ENCODE measurements at places on chromosomes 5 and 9. TPM values are rescaled to one million over a fixed set of nuclear protein-coding genes. Genes with fewer than 3 reads are reported as not detected.

The DDX4 gene
- total RNA-seq = not detected

GRCh38 chr9:130780865-130781504 lies 54.1 kb upstream of the ABL1 start:
- H3K27me3 ChIP-seq = no peaks in the 10 kb centered on the region
- no peak overlapping the region for H3K4me3 ChIP-seq
- no peak for DNase-seq
- H3K36me3 ChIP-seq = no peaks in the 10 kb centered on the region
- H3K4me1 ChIP-seq = peaks cover 15% of the 10 kb centered on the region
- no peak overlapping the region for H3K27ac ChIP-seq

DNA sequence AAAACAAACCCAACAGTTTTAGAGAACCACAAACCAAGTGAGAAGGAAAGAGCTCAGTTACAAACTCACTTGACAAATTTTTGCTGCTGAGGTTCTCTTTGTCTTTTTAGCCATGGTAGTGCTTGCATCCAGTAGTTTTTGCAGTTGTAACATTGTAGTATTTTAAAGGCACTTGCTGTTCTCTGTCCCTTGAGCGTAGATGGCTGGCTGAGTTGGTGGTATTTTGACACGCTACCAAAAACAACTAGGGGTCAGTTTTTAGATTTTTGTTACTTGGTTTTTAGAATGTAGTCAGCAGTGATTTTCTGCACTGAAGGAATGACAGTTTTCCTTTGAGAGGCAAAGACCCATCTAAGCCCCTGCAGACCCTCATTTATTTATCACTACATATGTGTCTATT lies 58.0 kb downstream of the TLE4 start:
- DNase-seq = no peak
- peak overlapping the region; percentile 59 for H3K27ac ChIP-seq
- H3K4me3 ChIP-seq = peak overlapping the region; percentile 54
- H3K27me3 ChIP-seq = no peaks in the 10 kb centered on the region

DNA sequence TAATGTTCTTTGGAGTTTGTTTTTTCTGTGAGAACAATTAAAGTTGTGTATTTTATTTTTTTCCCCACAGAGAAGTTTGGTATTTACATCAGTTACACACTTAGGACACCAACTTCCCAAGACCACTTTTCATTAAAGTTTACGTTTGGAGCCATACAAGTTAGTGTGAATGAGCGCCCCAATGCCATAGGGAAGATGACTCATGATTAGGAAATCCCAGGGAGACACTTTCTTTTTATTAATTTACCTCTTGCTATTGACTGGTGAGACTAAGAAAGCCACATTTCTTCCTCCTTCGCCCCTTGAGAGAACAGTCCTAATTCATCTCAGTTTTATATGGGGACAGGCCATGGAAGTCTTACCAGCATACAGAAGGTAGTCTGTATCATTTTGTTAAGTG lies 57.1 kb downstream of the EDIL3 start:
- no peak overlapping the region for H3K27ac ChIP-seq
- DNase-seq = no peak
- H3K27me3 ChIP-seq = no peaks in the 10 kb centered on the region
- no peak overlapping the region for H3K4me3 ChIP-seq

DNA sequence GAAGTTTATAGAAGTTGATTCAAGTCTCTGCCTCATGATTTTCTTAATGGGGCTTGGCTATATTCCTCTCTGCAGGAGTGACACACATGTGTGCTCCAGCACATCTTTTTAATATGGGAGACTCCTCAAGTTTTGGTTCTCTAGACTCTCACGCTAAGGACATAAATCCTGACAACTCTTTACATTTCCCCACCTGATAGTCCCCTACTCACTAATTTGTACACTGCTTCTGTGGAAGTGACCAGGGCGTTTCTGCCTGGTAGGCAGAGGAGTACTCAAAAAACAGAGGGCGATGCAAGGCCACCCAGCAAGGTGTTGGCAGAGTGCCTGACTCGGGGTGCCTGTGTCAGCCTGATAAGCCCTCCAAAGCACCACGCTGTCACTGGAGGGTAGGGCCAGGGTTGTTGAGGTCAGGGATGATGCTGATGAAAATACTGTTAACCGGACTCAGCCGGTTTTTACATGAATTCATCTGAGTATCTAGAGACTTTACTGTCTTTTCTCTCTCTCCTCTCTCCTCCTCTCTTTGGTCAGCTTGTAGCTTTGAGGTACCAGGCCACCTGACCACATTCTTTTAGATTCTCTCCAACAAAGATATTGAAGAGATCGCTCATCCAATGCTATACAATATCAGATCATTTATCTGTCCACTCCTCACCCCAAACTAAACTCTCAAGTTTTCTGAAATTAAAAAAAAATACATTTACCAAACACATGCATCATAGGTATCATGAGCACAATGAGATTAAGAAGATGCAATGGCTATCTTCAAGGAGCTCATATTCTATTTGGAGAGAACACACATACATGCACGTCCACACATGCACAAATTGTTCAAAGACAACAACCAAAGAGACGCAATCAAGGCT lies 205.2 kb downstream of the PIK3R1 start:
- no peak overlapping the region for H3K4me3 ChIP-seq
- DNase-seq = no peak
- no peaks in the 10 kb centered on the region for H3K36me3 ChIP-seq

The JADE2 gene
- total RNA-seq = 70.8 TPM

- H3K27me3 ChIP-seq = no peaks in the 10 kb centered on the region
- H3K4me3 ChIP-seq = no peak overlapping the region
- H3K27ac ChIP-seq = no peak overlapping the region
- H3K4me1 ChIP-seq = peaks cover 6% of the 10 kb centered on the region
Measured at GRCh38 chr5:140182075-140182711, 7.2 kb downstream of the CYSTM1 start.

The TLX3 gene
- total RNA-seq = not detected

The PIP5KL1 gene
- total RNA-seq = 3.7 TPM

GRCh38 chr5:6177926-6178325 lies 200.4 kb downstream of the MED10 start:
- H3K27me3 ChIP-seq = peaks cover 2% of the 10 kb centered on the region
- no peaks in the 10 kb centered on the region for H3K36me3 ChIP-seq
- DNase-seq = no peak
- H3K4me1 ChIP-seq = no peaks in the 10 kb centered on the region
- no peak overlapping the region for H3K4me3 ChIP-seq

DNA sequence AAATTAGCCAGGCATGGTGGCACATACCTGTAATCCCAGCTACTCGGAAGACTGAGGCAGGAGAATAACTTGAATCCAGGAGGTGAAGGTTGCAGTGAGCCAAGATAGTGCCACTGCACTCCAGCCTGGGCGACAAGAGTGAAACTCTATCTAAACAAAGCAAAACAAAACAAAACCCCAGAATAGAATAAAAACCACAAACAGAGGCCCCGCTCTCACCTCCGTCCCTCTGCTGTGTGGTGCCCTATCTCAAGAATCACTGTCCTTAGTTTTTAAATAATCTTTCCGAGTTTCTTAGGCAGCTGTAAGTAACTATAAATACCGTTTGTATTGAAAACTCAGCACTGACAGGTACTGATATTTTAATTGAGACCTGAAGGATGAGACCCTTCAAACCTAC lies 42.7 kb upstream of the IER5L start:
- peaks cover 36% of the 10 kb centered on the region for H3K4me1 ChIP-seq
- no peaks in the 10 kb centered on the region for H3K27me3 ChIP-seq
- H3K36me3 ChIP-seq = no peaks in the 10 kb centered on the region
- DNase-seq = peak; percentile 35
- peak overlapping the region; percentile 24 for H3K4me3 ChIP-seq

DNA sequence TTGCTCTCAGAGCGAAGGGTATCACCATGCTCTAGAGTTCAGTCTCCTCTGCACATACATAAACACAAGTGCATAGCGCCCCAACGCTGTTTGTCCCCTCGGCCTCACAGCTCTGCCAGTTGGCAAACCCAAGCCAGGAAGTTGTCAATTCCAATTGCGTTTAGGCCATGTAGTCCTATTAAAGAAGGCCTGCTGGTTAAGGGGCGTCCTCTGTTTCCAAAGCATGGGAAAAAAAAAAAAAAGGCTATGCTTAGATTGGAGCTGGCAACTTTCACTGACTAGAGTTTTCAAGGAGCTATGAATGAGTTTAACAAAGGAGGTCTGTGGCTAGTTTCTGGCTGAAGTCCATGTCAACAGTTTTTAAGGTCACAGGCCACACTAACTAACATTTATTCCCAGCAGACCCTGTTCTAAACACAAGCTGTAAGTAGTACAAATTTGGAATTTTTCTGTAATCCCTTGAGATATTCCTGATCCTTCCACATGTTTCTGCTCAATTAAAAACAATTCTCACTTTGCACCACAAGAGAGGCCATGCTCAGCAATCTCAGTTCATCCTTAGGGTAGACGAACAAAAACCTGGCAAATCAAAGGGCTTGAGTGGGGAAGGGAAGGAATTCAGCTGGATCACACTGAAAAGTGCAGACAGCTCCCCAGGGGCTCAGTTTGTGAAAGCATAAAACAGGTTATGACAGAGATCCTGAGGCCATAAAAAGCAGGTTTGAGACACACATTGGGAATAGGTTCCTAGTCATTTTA lies 187.7 kb downstream of the DENND1A start:
- no peaks in the 10 kb centered on the region for H3K27me3 ChIP-seq
- no peak for DNase-seq
- H3K4me3 ChIP-seq = no peak overlapping the region
- H3K4me1 ChIP-seq = no peaks in the 10 kb centered on the region
- no peaks in the 10 kb centered on the region for H3K36me3 ChIP-seq
- H3K27ac ChIP-seq = no peak overlapping the region

The FUT7 gene
- 10.0 TPM for total RNA-seq

- H3K36me3 ChIP-seq = no peaks in the 10 kb centered on the region
- no peaks in the 10 kb centered on the region for H3K4me1 ChIP-seq
- no peak for DNase-seq
- H3K27ac ChIP-seq = no peak overlapping the region
- H3K27me3 ChIP-seq = peaks cover 23% of the 10 kb centered on the region
- no peak overlapping the region for H3K4me3 ChIP-seq
Measured at GRCh38 chr5:99059685-99060084, 130.9 kb upstream of the CHD1 start.

- H3K27ac ChIP-seq = no peak overlapping the region
- no peaks in the 10 kb centered on the region for H3K36me3 ChIP-seq
- H3K4me3 ChIP-seq = no peak overlapping the region
- no peaks in the 10 kb centered on the region for H3K27me3 ChIP-seq
- H3K4me1 ChIP-seq = no peaks in the 10 kb centered on the region
- no peak for DNase-seq
Measured at GRCh38 chr5:84642795-84643194, 258.1 kb upstream of the EDIL3 start.

- peaks cover 9% of the 10 kb centered on the region for H3K4me1 ChIP-seq
- no peaks in the 10 kb centered on the region for H3K36me3 ChIP-seq
- DNase-seq = no peak
- H3K27ac ChIP-seq = no peak overlapping the region
- H3K27me3 ChIP-seq = no peaks in the 10 kb centered on the region
Measured at GRCh38 chr9:126380447-126380846, 53.8 kb downstream of the MVB12B start.

The ANKRD31 gene
- total RNA-seq = 0.22 TPM

The GABRA6 gene
- not detected for total RNA-seq

DNA sequence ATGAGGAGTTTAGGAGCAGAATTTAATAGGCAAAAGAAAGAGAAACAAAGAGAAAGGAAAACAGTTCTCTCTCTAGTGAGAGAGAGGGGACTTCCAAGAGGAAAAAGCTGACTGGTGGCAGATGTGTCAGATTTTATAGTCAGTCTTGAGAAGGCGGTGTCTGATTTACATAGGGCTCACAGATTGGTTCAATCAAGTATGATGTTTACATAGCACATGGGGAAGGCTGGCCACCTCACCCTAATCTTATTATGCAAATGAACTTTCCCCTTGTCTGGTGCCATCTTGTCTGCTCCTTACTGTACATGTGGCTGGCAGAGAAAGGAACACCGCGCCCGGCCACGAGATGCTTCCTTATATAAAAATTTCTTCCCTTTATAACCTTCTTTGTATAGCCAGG lies 24.7 kb downstream of the UNC13B start:
- H3K36me3 ChIP-seq = peaks cover under 1% of the 10 kb centered on the region
- DNase-seq = no peak
- no peak overlapping the region for H3K4me3 ChIP-seq
- H3K27ac ChIP-seq = no peak overlapping the region
- no peaks in the 10 kb centered on the region for H3K4me1 ChIP-seq

DNA sequence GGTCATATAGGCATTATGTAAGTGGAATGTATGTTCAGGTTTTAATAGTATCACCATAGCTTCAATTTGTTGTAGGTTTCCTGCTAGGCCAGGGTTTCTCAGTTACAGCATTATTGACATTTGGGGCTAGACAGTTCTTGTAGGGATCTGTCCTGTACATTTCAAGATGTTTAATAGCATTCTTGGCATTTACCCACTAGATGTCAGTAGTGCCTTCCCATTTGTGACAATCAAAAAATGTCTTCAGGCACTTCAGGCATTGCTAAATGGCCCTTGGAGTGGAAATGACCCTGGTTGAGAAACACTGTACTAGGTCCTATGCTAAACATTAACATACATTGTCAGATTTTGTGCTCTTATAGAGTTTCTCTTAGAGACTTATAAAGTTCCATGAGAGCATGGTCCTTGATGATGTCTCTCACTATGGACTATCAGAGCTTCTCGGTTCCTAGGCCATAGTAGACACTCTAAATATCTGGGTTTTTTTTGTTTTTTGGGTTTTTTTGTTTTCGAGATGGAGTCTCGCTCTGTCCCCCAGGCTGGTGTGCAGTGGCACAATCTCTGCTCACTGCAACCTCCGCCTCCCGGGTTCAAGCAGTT lies 1.4 kb downstream of the KIF20A start:
- no peaks in the 10 kb centered on the region for H3K27me3 ChIP-seq
- H3K36me3 ChIP-seq = peaks cover 10% of the 10 kb centered on the region
- no peak for DNase-seq
- H3K27ac ChIP-seq = no peak overlapping the region
- H3K4me3 ChIP-seq = peak overlapping the region; percentile 17

GRCh38 chr9:134459164-134459563 lies 132.9 kb downstream of the RXRA start:
- H3K27ac ChIP-seq = no peak overlapping the region
- no peaks in the 10 kb centered on the region for H3K27me3 ChIP-seq
- H3K36me3 ChIP-seq = no peaks in the 10 kb centered on the region
- no peak overlapping the region for H3K4me3 ChIP-seq
- H3K4me1 ChIP-seq = peaks cover 8% of the 10 kb centered on the region

DNA sequence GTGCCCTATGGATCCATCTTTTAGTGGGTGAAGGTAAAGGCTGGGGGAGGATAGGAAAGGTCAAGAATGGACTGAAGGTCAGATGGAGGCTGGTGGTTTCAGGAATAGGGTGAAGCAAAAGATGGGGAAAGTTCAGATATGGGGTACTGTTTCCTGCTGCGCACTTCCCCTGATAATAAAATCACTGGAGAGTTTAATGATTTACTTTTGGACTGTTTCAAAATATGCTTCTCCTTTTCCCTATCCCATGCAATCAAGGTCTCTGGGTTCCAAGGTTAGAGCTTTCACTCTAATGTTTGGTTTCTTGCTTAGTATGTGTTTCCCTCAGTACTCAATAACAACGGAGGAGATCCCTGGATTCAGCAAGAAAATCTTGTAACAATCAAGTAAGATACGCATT lies 10.8 kb upstream of the PPP3R2 start:
- no peak for DNase-seq
- no peak overlapping the region for H3K4me3 ChIP-seq
- peaks cover 29% of the 10 kb centered on the region for H3K27me3 ChIP-seq
- no peaks in the 10 kb centered on the region for H3K36me3 ChIP-seq
- H3K4me1 ChIP-seq = no peaks in the 10 kb centered on the region
- H3K27ac ChIP-seq = no peak overlapping the region

The RASGEF1C gene
- not detected for total RNA-seq

The FRMD3 gene
- total RNA-seq = 0.59 TPM
